NCI-H1092 (cell line): ENCODE measurements at places on chromosomes 1 and 21.

DNA sequence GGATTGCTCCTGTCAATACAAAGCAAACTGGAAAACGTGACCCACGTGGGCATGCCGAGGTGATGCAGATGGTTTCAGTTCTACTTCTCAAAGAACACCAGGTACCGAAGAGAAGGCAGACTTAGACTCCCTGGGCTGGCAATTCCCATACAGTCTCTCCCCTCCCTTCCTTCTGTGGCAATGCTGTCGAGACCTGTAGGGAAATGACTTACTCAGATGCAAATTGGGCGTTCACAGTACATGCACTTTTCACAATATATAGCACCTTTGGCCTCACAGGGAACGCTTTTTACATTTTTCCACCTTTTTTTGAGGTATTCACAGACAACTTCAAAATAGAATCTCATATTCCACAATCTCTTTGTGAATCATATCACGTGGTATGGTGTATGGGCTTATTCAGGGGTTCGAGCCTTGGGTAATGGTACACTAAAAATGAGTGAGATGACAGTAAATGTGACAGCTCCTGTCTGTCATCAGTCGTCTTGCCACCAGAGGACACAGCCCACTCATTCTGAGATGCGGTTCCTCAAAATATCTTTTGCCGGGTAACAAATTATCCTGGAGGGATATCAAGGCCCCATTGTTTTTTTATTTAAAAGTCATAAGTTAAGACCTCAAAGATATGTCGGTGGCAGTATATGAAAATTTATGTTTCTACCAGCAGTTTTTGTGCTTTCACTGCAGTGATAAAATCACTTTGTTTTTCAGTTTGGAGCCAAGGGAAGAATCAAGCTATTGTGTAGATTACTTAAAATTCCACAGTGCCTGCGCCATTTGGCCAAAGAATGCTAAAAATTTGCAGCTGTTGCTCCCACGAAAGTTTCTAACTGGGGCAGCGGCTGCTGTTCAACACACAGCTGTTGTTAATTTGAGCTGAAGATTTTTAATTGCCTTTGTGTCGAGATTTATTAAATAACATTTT lies 168.4 kb downstream of the ZZZ3 start:
- DNase-seq = no peak

- DNase-seq = no peak
Observed at GRCh38 chr1:246292571-246292970, 214.5 kb downstream of the SMYD3 start.

GRCh38 chr1:96723936-96724335 lies 2.4 kb downstream of the PTBP2 start:
- DNase-seq = no peak

- no peak for DNase-seq
Observed at GRCh38 chr1:186152227-186152619, 222.8 kb downstream of the TPR start.

DNA sequence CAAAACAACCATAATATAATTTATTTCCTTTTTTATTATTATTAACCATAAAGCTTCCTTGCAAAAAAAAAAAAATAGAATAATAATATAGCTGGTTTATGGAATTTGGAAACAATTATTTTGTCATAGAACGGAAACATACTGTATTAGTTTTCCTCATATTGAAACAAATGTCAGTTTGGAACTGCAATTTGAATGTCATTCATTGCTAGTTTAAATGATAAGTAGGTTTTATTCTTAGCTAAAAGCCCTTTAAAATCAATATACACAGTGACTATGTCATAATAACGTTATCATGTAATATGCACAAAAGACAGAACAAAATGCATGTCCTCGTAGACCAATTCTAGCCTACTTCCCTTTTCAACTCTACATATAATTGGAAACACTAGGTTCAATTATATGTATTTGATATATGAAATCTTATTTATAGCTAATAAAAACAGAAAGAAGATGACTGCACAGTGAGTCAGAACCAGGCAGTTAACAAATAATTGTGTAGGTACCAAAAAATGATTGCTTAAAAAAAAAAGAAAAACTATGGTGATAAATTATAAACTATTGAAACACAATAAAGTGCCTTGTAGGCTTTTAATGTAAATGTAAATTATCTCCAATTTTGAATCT lies 85.2 kb upstream of the EXO1 start:
- no peak for DNase-seq

- no peak for DNase-seq
Observed at GRCh38 chr1:76317299-76317900, 242.9 kb downstream of the ST6GALNAC3 start.

DNA sequence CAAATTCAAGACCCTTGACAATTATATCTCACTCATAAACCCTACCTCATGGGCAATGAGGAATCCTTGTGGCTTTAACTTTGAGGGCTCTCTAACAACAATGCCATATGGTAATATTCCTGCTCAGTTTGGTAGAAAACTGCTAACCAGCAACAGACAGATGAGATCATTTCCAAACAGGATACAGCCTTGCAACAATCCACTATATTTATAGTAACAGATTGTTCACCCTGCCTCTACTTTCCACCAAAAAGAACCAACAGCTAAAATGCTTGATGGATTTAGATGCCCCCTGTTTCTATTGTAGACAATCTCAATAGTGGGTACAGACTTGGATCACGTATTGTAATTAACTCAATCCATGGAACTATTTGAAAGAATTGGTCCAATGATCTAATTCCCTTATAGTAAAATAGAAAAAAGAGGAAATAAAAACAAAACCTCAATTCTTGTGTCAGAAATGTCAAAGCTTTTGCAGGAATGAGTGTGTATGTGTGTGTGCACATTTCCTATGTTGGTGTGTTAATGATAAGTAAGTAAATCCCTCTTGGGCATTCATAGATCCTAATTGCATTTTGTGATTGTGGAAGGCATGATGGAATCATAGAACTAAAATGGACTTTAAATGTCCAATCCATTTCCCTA lies 100.0 kb upstream of the EDEM3 start:
- no peak for DNase-seq

DNA sequence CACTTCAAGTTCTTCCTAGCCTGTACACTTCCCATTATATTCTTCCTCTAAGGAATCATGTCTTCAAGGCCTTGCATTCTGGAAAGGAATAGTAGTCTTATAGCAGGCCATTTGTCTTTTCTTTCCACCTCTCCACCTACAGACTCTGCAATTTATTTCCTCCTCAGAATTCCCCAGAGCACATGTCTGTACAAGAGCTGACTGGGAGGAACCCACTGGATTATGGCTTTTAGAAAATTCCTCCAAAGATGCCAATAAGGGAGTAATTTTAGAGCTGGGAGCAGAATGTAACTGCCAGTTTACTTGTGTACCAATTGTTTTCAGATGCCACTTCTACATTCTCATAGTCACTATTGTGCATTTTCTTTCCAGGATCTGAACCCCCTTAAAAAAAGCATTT lies 3.4 kb upstream of the PSMG1 start:
- DNase-seq = no peak

DNA sequence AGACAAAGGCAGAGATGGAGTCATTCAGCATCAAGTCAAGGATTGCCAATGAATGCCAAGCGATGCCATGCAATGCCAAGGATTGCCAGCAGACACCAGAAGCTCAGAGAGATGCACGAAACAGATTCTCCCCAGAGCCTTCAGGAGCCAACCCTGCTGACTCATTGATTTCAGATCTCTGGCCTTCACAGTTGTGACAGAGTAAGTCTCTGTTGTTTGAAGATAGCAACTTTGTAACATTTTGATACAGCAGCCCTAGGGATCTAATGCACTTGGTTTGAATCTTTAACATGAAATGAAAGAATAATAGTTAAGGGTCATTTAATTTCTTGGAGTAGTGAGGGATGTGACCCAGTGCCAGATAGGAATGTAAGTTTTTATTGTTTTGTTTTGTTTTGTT lies 287.4 kb upstream of the RUNX1 start:
- DNase-seq = no peak

DNA sequence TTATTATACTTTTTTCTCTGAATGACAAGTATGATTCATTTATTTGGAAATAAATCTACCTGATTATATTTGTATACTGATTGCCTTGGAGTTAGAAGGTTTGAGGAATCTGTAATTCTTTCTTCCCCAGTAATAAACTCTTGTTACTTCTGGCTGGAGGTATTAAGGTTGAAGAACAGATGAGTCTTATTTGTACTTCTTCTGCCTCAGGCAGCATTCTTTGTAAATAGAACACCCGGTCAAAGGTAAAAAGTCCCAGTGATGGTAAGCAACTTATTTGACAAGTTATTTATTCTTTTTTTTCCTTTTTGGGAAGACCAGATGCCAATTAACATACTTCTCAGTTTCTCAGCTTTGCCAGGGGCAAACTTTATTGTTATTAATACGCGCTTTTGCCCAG lies 12.9 kb downstream of the SNX27 start:
- no peak for DNase-seq

DNA sequence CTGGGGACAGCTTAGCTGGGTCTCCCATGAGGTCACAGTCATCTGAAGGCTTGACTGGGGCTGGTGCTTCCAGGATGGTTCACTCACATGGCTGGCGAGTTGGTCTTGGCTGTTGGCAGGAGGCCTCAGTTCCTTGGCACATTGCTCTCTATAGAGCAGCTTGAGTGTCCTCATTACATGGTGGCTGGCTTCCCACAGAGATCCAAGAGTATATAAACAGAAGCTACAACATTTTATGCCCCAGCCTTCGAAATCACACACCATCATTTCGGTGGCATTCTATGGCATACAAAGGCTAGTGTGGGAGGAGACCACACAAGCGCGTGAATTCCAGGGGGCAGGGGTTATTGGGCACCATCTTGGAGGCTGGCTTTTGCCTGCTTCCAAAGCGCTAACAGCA lies 63.0 kb downstream of the ALPL start:
- peak; percentile 16 for DNase-seq

DNA sequence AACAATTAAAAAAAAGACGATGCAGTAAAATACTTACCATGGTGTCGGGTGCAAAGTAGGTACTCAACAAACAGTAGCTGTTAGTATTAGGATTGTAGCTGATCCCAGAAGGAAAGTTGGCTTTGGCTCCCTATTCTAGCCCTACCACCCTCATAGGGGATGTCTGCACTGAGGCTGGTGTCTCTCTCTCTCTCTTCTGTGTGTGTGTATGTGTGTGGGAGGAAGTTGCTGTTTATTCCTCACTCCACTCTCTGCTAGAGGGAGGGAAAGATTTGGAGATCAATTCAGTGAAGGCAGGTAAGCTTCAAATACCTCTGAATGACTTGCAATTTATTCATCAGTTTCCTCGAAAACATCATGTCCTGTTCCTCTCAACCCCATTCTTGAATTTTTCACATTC lies 124.4 kb downstream of the PTPRU start:
- DNase-seq = no peak

GRCh38 chr1:181386340-181386739 lies 97.0 kb upstream of the CACNA1E start:
- no peak for DNase-seq

- no peak for DNase-seq
Observed at GRCh38 chr1:67965995-67966665, 84.3 kb downstream of the DIRAS3 start.

GRCh38 chr1:29753771-29754572 lies 517.6 kb downstream of the PTPRU start:
- peak; percentile 12 for DNase-seq

DNA sequence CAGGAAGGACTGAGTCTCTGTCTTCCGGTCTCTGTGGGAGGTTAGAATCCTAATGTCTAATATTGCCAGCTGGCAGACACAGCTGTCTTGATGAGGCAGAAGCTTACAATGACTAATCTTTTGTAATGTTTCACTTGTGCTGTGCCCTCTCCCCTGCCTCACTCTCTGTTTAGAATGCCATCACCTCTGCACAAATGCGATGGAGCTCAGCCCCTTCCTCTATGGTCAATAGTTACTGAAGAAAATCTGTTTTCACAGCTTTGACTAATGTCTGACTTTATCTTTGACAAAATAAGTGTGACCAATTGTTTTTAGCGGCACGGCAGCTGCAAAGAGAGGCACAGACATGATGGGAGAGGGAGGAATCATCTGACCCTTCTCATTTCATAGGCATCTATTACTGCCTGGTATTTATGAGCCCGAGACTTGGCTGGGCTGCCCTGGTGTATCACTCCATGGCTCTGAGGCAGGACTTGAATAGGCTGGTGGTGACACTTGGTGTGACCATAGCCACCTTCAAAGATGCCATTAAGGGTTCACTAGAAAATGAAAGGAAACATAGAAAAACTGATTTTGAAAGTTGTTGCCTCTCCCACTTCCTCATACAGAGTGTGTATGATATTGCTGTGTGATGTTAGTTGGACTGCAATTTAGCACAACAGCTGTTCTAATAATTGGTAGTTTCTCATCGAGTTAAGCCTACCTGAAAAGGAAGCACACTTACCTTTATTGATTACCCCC lies 163.2 kb upstream of the NBPF11 start:
- DNase-seq = no peak

DNA sequence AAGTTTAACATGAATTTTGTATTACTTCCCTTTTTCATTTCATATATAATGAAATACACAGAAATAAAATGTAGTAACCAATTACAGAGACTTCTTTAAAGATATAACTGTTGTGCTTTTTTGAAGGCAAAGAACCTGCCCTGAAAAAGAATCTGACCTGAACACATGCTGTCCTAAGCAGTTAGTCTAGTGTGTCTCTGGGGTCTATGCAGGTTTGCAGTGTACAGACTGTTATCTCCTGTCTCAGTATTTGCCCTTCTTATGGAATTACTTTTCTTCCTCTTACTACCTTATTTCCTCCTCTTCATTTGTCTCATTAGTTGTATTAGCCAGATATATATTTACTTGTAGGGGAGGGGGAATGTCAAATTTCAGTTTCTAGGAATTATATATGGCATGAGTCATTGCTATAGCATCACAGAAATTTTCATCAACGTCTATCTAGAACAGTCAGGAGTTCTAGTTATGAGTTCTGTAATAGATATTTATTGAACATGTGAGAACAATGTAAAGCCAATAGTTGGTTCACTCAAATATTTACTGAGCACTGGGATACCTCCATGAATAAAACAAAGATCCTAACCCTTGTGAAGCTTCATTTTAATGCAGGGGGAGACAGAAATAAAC lies 28.4 kb upstream of the PLEKHO1 start:
- DNase-seq = no peak

DNA sequence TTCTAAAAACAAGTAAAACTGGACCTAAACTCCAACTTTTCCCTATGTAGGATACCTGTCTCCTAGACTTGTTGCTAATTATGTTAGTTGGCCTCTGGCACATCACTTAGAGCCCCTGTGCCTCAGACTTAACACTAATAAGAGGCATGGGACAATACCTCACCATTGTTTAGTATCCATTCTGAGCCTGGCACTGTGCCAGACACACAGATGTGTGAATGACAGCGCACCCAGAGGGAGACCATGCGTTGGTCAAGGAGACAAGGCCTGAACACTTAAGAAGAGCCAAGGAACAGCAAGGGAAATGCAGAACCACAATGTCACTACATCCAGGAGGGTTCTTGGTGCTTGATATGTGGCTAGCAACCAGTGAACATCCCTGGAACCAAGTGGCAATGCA lies 189.1 kb downstream of the FGGY start:
- no peak for DNase-seq

- no peak for DNase-seq
Observed at GRCh38 chr1:197519741-197520334, 251.8 kb downstream of the CRB1 start.

- DNase-seq = no peak
Observed at GRCh38 chr21:15797577-15798363, 68.0 kb downstream of the USP25 start.
